ENCODE measurements at places on chromosomes 3 and 15.

DNA sequence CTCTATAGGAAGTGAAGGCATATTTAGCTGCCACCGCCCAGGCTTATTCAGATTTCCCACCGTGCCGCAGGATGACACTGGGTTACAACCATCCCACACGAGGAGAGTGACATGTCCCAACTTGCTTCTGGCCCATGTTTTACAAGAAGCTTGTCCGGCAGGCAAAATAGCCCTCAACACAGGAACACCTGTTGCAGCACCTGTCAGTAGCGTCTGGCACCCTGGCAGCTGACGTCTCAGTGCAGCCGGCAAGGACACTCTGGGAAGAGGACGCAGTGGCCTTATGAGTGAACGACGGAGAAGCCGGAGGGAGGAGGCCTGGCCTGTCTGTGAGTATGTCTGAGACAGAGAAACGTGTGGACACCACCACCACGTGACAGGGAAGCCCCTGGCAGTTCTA is 32.1 kb downstream of the FAM174B start:
- no peak for DNase-seq

GRCh38 chr15:39976291-39977274 is 42.7 kb downstream of the EIF2AK4 start:
- DNase-seq: peak; percentile 40

GRCh38 chr15:77417602-77418001 is 2.3 kb downstream of the PEAK1 start:
- DNase-seq: no peak

GRCh38 chr3:127053026-127053425 is 70.1 kb downstream of the PLXNA1 start:
- no peak for DNase-seq

DNA sequence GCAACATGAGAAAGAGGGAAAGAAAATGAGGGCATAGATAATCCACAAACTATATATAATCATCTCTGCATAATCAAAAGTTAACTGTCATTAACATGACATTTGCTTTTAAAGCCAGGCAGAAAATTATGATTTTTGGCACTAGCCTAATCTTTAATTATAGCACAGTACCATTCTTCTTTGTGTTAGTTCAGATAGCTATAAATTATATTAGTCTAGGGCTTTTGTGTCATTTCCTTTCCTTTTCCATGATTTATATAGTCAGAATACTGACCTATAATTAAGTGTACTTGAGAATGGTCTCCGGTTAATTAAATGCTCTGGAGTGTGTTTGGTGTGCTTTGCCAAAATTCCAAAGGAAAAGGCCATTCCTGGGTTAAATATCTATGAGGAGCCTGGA is 441.9 kb upstream of the THRB start:
- no peak for DNase-seq

Data from lower leg skin (tissue), 4 donors.